CD4-positive, alpha-beta T cell treated with Interleukin-2 at 100 ng/mL for 4 hours (primary cell): ENCODE measurements at places on chromosomes 11 and 22.

DNA sequence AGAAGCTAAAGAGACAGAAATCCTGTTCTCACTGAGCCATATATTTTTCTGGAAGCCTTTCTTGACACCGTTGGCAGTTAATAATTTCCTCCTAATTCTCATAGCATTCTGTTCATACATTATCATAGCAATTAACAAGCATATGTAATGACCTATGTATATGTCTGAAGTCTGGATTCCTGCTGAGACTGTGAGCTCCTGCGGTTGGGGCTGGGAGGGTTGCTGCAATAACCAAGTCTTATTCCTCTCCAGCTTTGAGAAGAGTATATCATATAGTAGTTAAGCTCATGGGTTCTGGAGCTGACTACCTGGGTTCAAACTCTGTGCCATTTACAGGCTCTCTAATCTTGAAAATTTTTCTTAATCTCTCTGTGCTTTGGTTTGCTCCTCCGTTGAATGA lies 175.2 kb downstream of the MAML2 start:
- DNase-seq, result no peak

DNA sequence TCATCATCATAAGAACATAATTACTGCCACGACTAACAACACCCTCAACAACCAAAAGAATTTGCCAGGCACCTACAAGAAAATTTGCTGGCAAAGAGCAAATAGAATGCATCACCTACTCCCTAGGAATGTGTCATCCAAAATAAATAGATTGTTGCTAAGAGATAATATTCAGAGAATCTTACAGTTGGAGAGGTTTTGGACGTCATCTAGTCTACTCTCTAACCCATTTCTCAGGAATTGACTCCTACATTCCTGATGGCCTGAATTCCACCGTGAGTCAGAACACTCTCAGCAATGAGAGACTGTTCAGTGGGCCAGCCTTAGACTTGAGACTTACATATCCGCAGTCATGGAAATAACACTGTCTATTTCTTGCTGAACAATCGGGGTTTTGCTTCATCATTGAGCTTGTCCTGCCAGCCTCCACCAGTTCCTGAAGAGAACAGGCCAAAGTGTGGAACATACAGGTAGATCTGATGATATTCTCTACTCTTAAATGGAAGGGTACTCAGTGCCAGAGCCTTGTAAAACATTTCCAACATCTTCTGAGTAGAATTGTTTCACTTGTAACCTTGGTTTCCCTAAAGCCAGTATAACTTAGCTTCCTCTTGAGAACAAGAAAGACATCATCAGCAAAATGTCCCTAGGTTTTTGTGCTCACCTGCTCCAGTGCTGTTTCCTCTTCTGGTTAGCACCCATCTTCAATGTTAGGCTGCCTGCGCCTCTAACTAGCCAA lies 8.3 kb downstream of the KIRREL3 start:
- DNase-seq, result no peak

GRCh38 chr11:3021125-3021524 lies 29.0 kb upstream of the NAP1L4 start:
- peak; percentile 47 for DNase-seq

GRCh38 chr11:70036971-70037882 lies 40.9 kb upstream of the ANO1 start:
- DNase-seq, result no peak

GRCh38 chr11:111301004-111301841 lies 2.9 kb downstream of the POU2AF3 start:
- DNase-seq, result no peak

- no peak for DNase-seq
These were observed 203.6 kb upstream of the CHORDC1 start for GRCh38 chr11:90426442-90426841.

- no peak for DNase-seq
These were observed 20.1 kb upstream of the FADD start for GRCh38 chr11:70183032-70183431.

DNA sequence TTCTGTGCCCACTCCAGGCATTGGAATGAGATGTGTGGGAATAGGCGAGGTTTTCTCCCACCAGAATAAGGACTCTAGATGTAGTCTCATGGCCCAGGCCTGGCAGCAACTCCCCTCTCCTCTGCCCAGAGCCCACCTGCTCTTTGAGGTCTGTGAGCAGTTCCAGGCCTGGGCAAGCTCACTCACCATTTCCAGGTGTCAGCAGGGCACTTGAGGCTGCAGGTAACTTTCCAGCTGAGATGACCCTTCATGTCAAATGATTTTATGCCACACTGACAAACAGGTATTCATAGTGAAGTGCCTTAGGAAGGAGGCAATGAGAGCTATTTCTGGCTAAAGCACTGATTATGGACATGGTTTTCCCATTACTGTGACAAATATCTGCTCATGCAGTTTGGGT lies 123.3 kb upstream of the CCDC90B start:
- DNase-seq, result no peak

GRCh38 chr11:133966921-133967598 lies 10.3 kb upstream of the IGSF9B start:
- peak; percentile 62 for DNase-seq

- DNase-seq, result peak; percentile 2
These were observed 10.7 kb downstream of the SMIM38 start for GRCh38 chr11:69166218-69167115.

- no peak for DNase-seq
These were observed 12.1 kb downstream of the ELF5 start for GRCh38 chr11:34501500-34501899.

GRCh38 chr22:43996981-43997265 lies 27.2 kb upstream of the PARVB start:
- DNase-seq, result no peak

GRCh38 chr22:39815932-39816331 lies 77.6 kb downstream of the ENTHD1 start:
- DNase-seq, result no peak

- DNase-seq, result no peak
These were observed 630.4 kb downstream of the OPCML start for GRCh38 chr11:132901638-132902471.

DNA sequence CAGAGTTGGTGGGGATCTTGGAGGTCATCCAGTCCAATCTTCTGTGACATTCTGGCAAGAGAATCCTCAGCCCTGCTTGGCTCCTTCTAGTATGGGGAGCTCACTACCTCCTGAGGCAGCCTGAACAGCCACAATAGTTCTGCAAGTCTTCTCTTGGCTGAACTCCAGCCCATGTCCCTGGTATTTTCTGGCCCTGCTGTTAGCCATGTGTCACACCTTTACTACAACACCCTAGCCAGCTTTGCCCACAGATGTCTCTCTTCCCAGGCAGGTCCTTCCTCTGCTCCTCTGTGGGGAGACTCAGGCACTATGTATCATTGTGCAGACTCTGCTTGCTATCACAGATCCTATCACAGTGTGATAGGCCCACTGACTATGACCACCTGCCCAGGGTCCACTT lies 297.7 kb downstream of the CTTN start:
- no peak for DNase-seq

DNA sequence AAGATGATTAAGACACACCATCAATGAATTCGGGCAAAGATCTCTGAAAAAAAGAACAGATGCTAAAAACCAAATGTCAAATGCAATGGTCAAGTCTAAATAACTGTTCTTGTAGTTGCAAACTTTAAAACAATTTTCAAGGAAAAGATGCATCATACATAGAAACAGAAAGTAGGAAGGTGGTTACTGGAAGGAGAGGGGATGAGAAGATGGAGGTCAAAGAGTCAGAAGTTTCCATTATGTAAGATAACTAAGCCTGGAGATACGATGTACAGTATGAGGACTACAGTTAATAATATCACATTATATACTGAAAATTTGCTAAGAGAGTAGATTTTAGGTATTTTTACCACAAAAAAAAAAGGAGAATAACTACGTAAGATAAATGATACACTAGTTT lies 27.1 kb downstream of the CWF19L2 start:
- DNase-seq, result no peak

DNA sequence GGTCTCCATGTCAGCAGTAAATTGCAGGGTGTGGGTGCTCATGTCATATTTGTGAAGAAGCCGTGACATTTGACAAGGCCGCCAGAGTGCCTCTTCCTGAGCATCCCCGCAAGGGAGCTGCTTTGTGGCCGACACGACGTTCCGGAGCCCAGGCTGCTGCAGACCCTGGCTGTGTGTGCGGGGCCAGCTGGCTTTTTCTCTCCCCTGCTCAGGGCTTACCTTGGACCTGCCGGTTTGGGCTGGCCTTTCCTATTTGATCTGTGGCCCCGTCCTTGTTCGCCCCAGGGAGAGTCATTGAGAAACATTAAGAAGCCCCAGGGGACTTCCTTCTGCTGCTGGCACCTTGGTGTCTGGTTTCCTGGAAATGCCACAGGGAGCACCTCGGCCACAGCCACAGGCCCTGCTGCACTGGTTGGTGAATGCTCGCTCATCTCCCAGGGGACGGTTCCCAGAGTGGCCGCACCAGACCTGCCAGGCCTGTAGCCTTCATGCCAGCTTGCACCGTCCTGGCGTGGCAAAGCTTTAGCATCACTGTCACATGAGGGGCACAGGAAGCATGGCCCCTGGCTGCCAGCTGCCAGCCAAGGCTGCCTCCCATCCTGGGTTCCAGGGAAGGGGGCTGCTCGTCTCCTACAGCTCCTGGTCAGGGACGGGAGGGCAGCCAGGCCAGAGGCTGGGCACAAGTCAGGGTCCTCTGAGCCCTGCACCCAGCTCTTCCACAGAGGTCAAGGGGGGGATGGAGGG lies 5.4 kb downstream of the GRK2 start:
- DNase-seq, result peak; percentile 76

DNA sequence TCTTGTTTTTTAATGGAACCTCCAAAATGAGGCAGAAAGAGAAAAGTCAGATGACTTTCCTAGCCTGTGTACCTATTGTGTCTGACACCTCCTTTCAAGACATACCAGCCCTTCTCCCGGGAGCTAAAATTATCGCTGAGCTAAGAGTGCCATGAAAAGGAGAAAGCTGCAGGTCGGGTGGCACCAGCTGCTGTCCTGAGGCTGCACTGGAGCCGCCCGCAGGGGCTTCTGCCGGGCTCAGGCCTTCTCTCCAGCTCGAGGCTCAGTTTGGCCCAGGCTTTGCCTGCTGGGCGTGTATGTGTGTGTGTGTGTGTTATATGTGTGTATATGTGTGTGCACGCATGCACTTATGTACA lies 27.7 kb upstream of the RAB1B start:
- DNase-seq, result no peak

DNA sequence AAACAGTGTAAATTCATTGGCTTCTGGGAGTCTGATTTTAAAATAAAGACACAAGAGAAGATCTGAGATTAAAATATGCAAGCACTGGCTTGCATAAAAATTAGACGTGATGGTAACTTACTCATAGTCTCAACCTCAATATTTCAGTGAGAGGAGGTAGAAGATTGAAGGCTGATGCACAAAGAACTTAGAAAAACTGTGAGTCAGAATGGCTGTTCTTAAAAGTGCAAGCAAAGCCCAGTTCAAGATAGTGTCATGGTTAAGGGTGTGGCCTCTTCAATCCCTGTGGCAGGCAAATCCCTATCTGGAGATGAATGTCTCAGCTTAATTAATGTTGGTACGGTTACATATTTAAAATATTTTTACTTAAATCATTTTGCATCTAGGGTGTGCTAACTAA lies 33.6 kb upstream of the FIBIN start:
- DNase-seq, result no peak

DNA sequence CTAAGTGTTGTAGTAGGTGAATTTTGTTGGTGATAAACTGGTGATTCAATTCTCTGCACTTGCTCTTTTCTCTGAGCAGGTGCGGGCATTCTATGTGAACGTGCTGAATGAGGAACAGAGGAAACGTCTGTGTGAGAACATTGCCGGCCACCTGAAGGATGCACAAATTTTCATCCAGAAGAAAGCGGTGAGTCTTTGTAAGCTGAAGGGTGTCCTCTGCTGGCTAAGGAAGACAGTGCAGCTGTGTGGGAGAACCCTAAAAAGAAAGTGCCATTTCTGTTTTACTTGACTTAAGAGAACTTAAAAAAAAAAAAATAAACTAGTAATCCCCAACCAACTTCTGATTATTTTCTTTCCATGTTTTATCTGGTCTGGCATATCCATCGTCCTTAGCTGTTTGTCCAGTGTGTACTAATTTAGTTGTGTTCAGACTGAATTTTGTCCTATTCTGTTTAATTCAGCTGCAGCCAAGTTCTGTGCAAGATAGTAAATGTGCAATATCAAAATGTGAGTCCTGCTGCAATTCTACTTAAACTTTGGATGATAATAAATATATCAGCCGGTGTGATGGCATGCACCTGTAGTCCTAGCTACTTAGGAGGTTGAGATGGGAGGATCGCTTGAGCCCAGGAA lies 29.6 kb downstream of the CAT start:
- peak; percentile 28 for DNase-seq

DNA sequence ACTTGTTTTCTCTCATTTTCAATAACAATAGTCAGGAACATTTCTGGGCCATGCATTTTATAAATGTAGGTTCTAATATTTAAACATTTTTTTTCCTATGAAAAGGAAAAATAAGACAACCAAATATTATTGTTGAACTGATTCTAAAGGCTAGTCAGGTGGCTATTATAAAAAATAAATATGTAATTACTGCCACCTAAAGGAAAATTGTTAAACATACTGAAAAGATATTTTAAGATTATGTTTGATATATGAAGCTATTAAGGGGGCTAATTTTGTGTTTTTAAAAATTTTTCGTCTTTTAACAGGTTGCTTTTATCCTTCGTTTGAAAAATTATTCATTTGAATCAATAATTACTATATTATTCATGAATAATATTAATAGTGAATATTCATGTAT lies 62.2 kb upstream of the FDX1 start:
- DNase-seq, result no peak

DNA sequence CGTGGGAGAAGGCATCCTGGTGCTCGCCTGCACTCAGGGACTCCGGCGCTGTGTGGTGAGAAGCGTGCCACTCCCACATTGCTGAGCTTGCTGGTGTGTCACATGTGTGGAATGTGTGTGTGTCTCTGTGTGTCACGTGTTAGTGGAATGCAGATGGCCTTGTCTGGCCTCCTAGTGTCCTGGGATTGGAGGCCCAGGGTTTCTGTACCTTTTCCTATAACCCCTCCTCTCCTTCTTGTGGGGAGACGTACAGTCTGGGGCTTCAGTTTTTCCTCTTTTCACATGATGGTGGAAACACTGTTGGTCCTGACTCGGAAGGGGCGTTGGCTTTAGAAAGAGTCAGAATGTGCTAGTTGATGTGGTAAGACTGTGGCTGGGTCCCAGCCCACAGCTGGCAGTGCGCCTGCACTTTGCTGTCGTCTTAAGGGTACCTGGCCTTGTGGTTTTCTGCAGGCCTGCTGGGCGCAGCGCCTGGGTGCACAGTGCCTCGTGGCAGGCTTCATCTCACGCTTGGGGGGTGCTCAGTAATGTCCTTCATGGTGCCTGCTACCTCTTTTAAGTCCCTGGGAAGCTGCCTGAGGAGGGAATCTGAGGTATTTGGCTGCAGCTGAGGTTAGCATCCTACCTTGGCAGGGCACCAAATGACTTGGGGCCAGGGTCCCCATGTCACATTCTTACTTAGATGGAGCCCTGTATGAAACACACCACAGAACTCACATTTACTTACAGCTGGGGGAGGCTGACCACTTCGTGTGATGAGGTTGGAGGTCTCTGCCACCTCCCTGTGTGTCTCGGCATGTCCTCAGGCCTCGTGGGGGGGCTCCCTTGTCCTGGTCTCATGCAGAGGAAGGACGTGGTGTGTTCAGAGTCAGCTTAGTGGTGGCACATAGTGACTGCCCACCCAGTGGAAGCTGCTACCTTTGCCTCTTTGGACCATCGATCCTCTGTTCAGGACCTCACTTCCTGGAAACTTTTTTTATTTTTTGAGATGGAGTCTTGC lies 61.9 kb downstream of the MED15 start:
- DNase-seq, result peak; percentile 87

- no peak for DNase-seq
These were observed 50.5 kb downstream of the SWAP70 start for GRCh38 chr11:9714272-9714940.

- no peak for DNase-seq
These were observed 86.6 kb downstream of the CLPB start for GRCh38 chr11:72347691-72348090.

GRCh38 chr11:61172888-61173287 lies 11.7 kb upstream of the VPS37C start:
- no peak for DNase-seq
